Activated CD4-positive, alpha-beta T cell treated with anti-CD3 and anti-CD28 coated beads, Interleukin-2, amount 50 U/mL, for 1 hour (primary cell): ENCODE measurements at places on chromosomes 3 and 15.

DNA sequence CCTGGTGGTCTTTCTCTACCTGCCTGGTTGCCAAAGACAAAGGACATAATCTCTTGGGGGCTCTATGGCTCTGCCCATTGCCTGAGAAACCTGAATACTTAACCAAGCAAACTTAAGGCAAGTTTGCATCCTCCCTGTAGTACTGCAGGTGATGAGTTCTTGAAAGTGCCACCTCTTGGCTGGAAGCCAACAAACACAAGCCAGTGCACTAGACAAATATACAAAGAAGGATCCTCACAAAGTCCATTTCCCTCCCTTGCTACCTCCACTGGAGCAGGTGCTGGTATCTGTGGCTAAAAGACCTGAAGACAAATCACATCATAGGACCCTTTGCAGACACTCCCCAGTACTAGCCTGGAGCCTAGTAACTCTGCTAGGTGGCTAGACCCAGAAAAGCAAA, 772.3 kb downstream of the SI start:
- DNase-seq: no peak

DNA sequence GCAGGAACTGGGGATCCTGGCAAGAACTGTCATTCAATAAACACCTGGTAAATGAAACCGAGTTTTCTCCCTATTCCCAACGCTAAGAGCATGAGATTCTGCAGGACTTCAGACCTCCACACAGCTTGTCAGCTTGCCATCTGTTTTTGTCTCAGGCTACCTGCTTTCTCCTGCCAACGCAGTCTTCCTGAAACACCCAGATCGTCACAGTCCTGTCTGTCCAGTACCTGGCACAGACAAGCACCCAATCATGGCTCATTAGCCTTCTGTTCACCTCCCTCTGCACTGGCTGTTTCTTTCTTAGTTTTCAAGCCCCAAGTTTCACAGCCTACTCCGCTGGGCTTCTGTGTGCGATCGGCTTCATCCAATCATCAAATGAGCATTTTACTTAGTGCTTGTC, 5.0 kb downstream of the SLC12A8 start:
- DNase-seq: no peak

DNA sequence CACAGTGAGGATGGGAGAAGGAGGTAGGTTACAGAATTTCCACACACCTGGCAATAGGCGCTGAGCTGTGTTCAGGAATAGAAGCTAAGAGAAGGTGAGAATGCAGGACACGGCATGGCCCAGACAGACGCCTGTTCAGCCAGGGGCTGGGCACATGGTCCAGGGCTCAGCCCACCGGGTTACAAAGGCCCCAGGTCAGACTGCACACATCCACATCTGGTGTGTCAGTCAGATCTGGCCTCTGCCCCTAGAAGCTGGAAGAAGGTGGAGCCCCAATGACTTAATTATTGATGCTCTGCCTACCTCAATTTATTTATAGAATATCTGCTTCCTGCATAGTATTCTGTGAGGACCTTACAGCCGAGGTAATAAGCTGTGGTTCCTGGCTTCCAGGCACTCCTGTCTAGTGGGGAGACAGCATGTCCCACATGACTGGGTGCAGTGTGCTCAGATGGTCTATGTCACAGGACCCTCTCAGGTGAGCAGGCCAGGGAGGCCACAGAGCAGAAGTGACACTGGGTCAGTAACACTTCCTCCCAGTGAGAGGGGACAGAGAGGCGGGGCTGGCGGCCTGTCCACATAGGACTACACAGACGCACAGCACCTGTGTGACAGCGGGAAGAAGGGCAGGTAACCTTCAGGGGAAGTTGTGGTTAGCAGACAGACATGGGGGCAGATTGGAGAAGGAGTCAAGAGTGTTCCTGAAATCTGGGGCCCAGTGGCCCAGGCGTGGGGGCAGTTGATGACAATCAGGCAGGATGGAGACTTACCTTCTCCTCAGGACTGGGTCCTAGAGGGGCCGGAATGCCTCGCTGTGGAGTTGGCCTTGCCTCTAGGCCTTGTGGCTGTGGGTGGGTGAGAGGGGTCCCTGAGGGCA, 38.6 kb upstream of the PLXNA1 start:
- no peak for DNase-seq

DNA sequence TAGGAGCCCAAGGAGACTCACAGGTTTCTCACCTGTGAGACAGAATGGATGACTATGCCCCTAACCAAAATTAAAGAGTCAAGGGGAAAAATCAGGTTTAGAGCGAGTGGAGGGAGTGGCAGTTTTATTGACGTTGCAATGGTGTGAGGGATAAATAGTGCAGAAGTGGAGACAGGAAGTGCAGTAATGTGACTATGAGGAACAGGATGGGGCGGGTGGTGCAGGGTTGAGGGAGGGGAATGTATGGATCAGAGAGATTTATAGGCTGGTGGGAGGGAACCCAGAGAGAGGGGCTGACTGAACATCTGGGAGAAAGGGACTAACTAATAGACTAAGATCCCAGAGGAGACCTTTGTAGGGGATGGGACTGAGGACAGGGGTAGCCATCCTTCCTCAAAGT, 26.5 kb downstream of the EIF2AK4 start:
- no peak for DNase-seq

DNA sequence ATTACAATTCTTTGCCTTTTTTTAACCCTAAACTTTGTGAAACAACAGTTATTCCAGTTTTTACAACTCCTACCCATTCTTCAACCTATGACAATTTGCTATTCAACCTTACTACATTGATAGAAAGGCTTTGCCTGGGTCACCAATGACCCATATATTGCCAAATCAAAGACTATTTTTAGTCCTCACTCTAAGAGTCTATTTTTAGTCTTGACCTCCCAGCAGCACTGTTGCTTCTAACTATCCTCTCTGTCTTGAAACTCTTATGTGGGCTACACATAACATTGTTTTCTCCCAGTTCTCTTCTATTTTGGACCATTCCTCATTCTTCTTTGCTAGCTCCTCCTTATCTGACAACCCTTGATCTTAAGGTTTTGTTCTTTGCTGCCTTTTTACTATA, 71.4 kb downstream of the C3orf80 start:
- DNase-seq: no peak
